ENCODE measurements at places on chromosomes 2 and 18. TPM values are rescaled to one million over a fixed set of nuclear protein-coding genes. Genes with fewer than 3 reads are reported as not detected.

The SLC19A3 gene
- total RNA-seq = 0.17 TPM

The GALNT5 gene
- total RNA-seq = 32.4 TPM

The IL1B gene
- total RNA-seq = 0.26 TPM

The UGT1A4 gene
- not detected for total RNA-seq

The RAX gene
- not detected for total RNA-seq

The FNDC4 gene
- 18.3 TPM for total RNA-seq

The CABYR gene
- total RNA-seq = 5.6 TPM

The TOGARAM2 gene
- 0.26 TPM for total RNA-seq

The PLGLB2 gene
- total RNA-seq = 1.7 TPM

The CERKL gene
- total RNA-seq = not detected

The CDH19 gene
- not detected for total RNA-seq

The C2orf81 gene
- 1.5 TPM for total RNA-seq

The GYPC gene
- 135 TPM for total RNA-seq

The MYO5B gene
- total RNA-seq = under 0.01 TPM

The NPAS2 gene
- total RNA-seq = 3.6 TPM

The NYAP2 gene
- total RNA-seq = not detected

The CNTNAP5 gene
- not detected for total RNA-seq

The ASIC4 gene
- total RNA-seq = under 0.01 TPM

The BUB1 gene
- 3.9 TPM for total RNA-seq

The COL4A4 gene
- 0.51 TPM for total RNA-seq

The C2orf80 gene
- total RNA-seq = not detected

The MTCL1 gene
- total RNA-seq = 56.0 TPM

All from fibroblast of lung (primary cell).